Calu3 (cell line): ENCODE measurements at places on chromosomes 16 and 17. TPM values are rescaled to one million over a fixed set of nuclear protein-coding genes. Genes with fewer than 3 reads are reported as not detected.

Gene RHBDL1
- total RNA-seq, result 2.4 and 2.6 TPM in 2 replicates

Gene SOCS1
- 4.8 and 5.8 TPM in 2 replicates for total RNA-seq

Gene SLFN13
- 44.4 and 46.2 TPM in 2 replicates for total RNA-seq

Gene MT1H
- not detected in 2 replicates for total RNA-seq

Gene C17orf113
- 4.2 and 4.5 TPM in 2 replicates for total RNA-seq

Gene CDC6
- total RNA-seq, result 567 and 645 TPM in 2 replicates

- peak; percentile 79 for DNase-seq
Measured at GRCh38 chr16:71626858-71627213, 852 bp downstream of the MARVELD3 start.

- no peak for DNase-seq
Measured at GRCh38 chr17:33438139-33438538, 145.0 kb upstream of the ASIC2 start.

DNA sequence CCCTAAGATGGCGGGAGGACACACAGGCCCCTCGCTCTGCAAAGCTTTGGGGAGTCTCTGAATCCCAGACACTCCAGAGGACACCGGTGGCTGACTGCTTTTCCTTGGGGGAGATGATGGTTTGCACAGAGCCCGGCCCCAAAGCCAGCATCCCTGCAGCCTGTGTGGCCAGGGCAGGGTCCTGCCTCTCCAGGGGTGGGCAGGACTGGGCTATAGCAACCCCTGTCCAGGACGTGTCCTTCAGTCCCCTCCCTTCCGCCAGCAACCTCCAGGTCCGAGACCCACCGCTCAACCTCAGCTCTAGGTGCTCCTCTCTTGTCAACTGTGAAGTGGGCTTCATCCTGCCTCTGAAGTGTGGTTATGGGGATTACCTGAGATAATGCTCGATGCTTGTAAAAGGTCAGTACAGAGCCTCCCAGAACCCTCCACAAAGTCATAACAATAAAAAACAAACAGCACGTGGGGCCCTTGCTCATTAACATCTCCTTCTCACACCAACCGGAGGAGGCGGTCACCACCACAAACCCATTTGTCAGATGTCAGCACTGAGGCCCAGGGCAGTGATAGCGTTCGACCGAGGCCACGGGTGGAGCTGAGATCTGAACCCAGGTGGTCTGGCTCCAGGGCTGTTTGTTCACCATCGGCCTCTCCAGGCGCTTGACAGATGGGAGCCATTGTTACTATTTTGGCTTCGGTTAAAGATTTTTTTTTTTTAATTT, 304.8 kb downstream of the IRF8 start:
- no peak for DNase-seq

DNA sequence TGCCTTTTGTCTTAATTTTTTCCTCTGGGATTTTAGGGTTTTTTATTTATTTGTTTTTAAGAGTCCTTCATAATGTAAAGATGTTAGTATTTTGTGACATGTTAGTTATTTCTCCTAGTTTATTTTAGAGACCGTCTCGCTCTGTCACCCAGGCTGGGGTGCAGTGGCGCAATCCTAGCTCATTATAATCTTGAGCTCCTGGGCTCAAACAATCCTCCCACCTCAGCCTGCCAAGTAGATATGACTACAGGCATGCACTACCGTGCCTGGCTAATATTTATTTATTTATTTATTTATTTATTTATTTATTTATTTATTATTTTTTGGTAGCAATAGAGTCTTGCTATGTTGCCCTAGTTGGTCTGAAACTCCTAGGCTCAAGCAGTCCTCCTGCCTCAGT, 37.4 kb upstream of the ARHGAP17 start:
- DNase-seq, result no peak

DNA sequence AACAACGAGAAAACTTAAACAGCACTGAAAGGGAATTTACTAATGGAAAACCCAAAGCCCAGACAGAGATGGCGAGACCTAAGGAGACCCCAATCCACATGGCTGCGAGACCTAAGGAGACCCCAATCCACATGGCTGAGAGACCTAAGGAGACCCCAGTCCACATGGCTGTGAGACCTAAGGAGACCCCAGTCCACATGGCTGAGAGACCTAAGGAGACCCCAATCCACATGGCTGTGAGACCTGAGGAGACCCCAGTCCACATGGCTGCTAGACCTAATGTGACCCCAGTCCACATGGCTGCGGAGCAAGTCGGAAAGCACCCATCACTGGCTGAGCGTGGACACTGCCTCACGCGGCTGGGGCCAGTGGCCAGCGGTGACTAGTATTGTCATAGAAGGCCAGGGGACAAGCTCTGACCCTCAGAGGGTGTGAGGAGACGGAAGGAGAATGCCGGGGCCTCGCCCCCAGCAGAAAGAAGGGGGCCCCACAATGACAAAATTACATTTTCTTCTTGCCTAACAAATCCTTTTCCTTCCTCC, 241.8 kb downstream of the C16orf95 start:
- DNase-seq, result no peak

DNA sequence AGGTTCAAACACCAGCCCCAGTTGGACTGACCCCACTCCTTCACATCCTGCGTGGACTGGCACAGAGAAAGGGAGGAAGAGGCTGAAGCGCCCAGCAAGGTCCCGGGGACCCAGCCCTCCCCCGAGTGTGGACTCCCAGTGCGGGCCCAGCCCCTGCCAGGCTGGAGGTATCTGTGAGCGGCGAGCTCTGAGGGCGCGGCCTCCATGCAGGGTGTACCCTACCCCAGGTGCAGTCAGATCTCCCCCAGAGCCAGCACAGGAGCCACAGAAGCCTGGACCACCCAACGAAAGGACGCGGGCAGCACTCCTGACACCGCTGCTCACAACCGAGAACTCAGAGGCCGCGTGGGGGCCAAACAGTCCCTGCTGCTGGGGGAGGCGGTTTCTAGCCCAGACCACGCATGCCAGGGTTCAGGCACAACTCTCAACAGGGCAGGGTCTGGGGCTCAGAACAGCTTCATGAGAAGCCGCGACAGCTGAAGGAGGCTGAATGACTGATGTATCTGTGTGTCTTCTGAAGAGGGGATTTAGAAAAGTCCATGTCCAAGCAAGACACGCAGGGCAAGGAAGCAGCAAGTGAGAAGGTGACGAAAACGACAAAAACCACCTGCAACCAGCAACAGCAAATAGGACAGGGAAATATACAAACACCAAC, 8.5 kb downstream of the SLC38A10 start:
- DNase-seq, result no peak

DNA sequence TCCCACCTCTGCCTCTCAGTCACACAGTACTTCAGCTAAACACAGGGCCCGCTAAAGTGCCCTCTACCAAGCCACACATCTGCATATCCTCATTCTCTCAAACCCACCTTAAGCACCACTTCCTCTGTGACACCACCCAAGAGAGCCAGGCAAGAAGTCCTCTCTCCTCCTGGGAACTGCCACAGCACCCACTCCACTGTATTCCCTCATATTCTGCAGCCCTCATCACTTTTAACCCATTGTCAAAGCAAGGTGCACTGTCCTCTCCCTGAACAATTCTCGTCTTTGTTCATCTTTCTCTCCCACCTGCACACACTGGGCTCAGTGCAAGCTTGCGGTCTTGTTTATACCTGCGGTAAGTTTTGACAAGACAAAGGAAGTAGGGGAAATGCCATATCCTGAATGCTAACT, 13.6 kb downstream of the CHD9 start:
- no peak for DNase-seq

GRCh38 chr17:83121921-83122820, 42.8 kb downstream of the METRNL start:
- DNase-seq, result no peak

DNA sequence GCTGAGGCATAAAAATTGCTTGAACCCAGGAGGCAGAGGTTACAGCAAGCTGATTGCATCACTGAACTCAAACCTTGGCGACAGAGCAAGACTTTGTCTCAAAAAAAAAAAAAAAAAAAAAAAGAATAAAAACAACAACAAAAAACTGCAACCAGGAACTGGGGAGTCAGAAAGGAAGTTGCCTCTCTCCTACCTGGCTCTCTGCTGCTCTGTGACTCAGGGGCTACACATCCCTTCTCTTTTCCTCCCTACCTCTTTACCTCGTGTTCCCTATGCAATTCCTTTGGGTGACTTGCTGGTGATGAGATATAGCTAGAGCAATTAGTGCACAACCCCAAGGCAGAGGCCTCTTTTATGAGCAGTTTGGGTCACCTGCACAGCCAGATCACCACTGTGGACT, 95.9 kb downstream of the ABCC1 start:
- DNase-seq, result no peak

- DNase-seq, result no peak
Measured at GRCh38 chr17:59332749-59333377, 1.4 kb downstream of the YPEL2 start.

GRCh38 chr16:31754998-31755615, 118.5 kb upstream of the ZNF267 start:
- DNase-seq, result no peak

DNA sequence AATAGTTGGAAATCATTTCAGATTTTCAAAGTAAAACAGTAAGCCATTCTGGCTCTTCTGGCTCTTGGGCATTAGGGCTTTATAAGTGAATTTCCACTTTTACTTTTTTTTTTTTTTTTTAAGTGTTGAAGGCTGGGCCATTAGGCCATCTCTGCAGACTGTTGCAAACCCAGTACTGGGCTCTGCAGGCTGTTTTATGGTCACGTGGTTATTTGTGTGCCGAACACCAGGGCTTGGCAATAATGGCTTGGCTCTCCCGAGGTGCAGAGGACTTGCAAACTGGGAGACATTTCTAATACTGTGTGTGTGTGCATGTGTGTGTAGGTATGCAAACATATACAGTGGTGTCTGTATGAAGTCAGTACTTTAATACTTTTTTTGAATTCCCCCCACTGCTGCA, 194.9 kb upstream of the CDH5 start:
- no peak for DNase-seq

DNA sequence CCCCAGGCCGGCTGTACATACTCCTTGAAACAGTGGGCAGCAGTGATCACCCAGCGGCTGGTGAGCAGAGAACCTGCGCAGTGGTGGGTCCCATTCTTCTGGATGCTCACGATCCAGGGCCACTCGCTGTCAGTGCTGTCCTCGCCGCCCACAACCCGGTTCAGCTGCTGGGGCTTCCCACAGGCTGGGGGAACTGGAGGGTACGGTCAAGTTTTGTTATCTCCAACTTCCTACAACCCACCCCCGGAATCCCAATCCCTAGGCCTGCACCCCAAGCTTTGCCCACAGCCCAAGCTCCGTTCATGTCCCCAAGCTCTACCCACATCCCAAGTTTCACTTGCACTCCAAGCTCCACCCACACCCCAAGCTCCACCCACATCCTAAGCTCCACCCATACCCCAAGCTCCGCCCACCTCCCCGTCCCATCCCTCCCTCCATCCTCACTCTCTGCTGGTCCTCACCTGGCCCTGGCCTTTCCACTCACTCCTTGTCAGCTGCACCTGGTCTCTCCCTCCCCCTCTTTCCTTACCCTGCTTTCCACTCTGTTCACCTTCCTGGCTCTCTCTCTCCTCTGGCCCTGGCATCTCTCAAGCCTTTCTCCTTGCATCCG, 1.8 kb downstream of the PRSS22 start:
- DNase-seq, result peak; percentile 78

DNA sequence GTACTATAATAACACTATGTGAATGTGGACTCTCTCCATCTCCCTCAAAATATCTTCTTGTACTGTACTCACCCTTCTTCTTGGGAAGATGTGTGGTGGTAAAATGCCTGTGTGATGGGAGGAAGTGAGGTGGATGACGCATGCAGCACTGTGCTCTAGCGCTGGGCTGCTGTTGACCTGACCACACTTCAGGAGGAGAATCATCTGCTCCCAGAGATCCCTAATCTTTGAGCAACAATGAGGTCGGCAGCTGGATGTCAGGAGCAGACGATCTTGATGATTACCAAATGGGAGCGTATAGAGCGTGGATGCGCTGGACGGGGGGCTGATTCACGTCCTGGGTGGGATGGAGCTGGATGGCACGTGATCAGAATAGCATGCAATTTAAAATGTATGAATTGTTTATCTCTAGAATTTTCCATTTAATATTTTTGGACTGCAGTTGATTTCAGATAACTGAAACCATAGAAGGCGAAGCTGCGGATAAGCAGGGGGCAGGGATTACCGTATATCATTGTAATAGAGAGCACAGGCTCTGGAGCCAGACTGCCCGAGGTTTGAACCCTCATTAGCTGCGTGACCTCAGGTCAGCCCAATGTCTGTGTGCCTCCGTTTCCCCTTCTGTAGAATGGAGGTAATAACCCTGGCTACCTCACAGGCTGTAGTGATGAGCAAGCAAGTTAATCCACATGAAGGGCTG, 23.7 kb upstream of the CYLD start:
- no peak for DNase-seq

DNA sequence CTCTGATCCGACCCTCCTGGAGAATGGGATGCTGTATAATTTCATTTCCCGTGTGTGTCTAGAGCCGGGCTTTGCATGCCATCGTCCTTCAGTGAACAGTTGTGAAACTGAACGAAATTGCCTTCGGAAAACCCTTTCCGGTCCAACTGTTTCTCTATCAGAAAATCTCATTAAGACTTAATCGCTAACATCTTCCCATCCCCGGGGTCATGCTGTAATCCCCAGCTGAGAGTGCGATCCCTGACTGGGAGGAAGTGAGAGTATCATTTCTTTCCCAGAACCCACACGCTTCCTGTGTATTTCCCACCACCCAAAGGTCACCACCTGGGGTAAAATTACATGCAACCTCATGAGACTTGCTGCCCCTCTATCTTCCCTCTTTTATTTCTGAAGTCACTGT, 75.6 kb upstream of the RBFOX1 start:
- no peak for DNase-seq

DNA sequence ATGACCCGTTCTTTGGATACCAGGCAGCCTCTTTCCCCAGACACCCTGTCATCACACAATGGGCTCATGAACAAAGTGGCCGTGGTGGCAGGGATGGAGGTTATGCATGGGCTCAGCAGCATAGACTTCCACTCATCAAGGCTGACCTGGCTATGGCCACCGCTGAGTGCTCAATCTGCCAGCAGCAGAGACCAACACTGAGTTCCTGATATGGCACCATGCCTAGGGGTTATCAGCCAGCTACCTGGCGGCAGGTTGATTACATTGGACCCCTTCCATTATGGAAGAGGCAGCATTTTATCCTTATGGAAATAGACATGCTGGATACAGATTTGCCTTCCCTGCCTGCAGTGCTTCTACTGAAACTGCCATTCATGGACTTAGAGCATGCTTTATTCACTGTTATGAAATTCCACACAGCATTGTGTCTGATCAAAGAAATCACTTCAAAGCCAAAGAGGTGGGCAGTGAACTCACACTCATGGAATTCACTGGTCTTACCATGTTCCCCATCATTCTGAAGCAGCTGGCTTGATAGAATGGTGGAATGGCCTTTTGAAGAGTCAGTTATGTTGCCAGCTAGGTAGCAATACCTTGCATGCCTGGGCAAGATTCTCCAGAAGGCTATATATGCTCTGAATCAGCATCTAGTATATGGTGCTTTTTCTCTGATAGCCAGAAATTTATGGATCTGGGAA, 160.6 kb downstream of the PRKCB start:
- no peak for DNase-seq
